MV-4-11 (cell line): ENCODE measurements at places on chromosomes 13 and 19.

DNA sequence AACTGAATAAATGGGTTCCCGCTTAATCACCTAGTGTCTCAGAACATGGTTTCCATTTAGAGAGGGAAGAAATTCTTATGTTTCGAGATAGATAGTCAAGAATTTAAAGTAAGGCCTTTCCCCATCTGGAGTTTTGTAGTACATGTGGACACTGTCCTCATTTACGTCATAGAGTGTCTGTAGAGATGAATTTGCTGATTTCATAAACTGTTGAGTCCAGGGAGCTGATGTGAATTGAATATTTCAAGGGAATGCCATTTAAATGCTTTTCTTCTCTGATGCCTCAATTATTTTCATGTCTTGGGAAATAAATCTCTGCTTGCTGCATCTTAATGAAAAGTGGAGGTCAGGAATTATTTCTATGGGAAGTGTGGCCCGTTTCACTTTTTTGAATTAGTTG lies 9.5 kb downstream of the CEBPG start:
- no peak for DNase-seq

- DNase-seq: peak; percentile 25
These were observed 19.7 kb downstream of the UBAC2 start for GRCh38 chr13:99220199-99220935.

DNA sequence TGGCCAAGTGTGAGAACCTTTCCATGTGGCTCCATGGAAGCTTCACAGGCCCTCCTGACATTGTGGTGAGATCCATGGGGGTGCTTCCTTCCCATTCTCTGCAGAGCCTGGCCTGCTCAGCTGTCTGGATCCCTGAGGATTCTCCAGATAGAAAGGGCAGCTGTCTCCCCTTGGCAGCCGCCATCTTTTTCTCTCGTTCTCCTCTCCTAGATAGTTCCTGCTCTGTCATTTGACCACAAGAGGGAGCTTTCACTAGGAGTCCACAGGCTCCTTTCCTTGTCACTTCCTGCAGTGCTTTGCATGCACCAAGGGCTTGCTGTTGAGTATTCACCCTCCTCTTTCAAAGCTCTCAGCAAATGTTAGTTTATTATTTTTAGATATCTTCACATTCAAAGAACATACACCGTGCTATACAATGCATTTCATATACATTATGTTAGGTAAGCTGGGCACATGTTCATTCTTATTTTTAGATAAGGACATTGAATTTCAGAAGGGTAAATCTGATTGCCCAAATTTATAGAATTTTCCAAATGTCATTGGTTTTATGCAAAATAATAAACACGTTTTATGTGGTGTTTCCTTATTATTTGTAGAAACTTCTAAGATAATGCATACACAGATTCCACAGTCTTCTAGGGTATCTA lies 133.2 kb downstream of the FRY start:
- peak; percentile 75 for DNase-seq

- DNase-seq: no peak
These were observed 5.6 kb downstream of the ADAMTSL5 start for GRCh38 chr19:1507192-1507660.

GRCh38 chr19:34733266-34733745 lies 737 bp upstream of the ZNF181 start:
- peak; percentile 93 for DNase-seq

DNA sequence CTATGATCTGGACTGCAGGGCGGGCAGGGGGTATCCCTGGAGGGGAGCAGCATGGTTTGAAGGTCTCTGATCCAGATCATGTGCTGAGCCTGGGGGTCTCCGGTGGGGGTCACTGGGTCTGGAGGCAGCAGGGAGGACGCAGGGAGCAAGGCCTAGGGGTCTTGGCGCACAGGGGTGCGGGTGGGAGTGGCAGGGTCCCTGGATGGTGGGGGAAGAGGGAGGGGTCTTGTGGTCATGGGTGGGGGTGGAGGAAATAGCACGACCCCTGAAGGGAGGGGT lies 1.9 kb downstream of the BTBD2 start:
- no peak for DNase-seq

DNA sequence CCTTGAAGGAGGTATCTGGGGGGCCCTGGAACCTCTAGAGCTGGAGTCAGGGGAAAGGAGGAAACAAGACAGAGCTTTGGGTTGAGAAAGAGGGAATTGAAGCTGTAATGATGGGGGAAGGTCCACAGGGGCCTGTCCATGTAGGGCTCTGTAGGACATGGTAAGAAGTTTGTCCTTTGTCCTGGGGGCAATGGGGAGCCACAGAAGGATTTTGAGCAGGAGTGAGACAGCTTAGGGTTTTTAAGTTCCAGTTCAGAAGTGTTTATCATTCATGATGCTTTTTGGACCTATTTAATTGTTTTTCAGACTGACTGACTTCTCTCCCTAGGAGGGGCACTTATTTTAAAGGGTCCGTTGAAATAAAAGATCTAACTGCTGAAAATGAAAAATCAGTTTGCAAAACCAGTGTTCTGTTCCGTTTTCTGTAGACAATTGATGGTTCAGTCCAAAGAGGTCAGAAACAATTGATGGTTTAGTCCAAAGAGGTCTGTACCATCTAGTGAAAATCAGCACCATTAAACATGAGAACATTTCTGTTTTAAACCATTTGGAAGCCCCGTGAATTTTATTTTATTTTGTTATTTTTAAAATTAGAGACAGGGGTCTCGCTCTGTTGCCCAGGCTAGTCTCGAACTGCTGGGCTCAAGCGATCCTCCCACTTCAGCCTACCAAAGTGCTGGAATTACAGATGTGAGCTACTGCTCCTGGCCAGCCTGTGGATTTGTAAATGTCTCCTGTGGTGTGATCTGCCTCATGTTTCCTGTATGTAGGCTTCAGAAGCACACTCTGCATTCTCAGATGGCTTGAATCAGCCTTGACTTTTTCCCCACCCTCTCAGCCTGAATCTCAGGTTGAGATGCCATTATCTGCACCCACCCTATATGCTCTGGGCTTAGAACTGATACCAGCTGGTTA lies 8.4 kb downstream of the PLD3 start:
- DNase-seq: no peak

- no peak for DNase-seq
These were observed 1.2 kb downstream of the PTPRS start for GRCh38 chr19:5339198-5339949.

- DNase-seq: no peak
These were observed 128.8 kb downstream of the STK24 start for GRCh38 chr13:98447881-98448641.

GRCh38 chr13:33032037-33032625 lies 15.9 kb downstream of the KL start:
- peak; percentile 1 for DNase-seq

GRCh38 chr19:756236-756635 lies 5.3 kb downstream of the MISP start:
- peak; percentile 79 for DNase-seq

DNA sequence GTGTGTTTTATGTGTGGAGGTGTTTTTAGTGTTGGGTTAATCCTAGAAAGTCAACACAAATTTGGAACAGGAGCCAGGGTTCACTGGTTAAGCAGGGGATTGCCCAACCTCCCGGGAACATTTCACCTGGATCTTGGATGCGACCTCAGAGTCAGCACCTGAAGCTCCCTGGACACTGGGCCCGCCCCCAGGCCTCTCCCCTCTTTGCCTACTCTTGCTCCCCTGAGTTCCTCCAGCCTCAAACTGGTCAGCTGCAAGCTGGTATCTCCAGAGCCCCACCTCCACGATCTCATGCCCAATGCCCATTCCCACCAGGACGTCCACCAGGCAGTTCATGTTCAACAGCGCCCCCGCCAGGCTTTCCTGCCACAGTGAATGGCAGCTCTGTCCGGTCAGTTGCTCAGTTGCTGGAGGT lies 9.7 kb downstream of the HSD17B14 start:
- no peak for DNase-seq

- peak; percentile 86 for DNase-seq
These were observed 1.5 kb upstream of the ELOF1 start for GRCh38 chr19:11560404-11561051.

- no peak for DNase-seq
These were observed 149.9 kb downstream of the MYO16 start for GRCh38 chr13:108779308-108779707.

DNA sequence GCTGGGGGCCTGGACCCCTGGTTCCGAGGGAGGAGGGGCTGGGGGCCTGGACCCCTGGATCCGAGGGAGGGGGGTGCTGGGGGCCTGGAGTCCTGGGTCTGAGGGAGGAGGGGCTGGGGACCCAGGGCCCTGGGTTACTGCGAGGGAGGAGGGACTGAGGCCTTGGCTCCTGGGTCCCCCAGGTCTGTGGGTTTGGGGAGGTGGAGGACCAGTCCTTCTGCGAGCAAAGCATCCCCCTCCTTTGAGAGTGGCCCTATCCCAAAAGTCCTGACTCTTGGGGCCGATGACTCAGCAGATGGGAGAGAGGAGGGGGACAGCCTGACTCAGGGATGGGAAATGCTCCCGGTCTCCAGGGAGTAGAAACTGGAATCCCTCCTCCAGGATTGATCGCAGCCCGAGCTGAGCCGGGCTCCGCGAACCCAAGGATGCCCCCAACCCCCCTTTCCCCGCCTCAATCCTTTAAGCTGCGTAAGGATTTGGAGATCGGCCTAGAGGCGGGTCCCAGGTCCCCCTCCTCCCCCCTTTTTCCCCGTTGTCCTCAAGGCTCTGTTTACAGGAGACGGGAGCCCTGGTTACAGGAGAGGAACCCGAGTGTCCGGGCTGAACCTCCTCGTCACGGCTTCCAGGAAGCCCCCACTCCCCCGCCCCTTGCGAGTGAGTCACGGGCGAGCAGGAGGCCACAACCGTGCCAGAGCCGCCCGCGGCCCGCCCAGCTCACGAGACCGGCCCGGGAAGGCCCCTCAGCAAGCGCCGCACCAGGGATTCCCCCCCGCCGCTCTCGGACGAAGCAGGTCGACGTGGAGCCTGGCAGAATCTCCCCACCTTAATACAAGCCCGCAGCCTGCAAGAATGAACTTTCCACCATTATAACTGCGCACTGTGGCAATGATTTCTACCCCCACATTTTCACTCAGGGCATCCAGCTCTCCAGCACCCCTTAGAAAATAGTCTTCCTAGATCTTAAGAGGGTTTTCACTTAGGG lies 3.0 kb upstream of the ZFP36 start:
- peak; percentile 98 for DNase-seq

GRCh38 chr19:38907227-38907626 lies 4.8 kb downstream of the CCER2 start:
- no peak for DNase-seq

DNA sequence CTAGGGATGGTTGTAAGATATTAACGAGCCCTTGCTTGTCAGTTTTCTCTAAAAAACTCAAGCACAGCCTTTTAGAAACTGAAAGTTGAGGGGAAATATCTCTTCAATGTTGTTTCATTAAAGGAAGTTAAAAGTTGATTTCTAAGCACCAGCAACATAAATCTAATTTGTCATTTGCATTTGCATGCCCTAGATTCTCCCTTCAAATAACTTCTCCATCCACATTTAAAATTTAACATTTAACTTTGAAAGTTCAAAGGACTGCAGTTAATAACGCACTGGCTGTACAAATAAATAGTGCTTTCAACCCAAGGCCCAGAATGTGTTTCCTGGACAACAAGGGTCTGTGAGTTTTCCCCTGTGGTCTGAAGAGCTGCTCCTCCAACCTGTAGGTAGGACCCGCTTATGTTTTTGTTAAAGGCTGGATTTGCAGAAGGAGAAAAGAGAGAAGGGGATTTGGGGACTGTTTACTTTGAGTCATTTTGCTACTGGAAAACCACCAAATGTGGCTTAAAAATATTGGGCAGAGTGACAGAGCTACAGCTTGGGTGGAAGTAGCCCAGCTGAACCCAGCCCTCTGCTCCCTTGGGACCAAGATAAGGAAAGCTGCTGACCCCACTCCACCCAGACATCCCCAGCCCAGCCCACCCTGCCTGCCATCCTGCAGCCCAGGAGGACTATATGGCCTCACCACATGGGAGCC lies 39.8 kb downstream of the TNFRSF19 start:
- peak; percentile 25 for DNase-seq

DNA sequence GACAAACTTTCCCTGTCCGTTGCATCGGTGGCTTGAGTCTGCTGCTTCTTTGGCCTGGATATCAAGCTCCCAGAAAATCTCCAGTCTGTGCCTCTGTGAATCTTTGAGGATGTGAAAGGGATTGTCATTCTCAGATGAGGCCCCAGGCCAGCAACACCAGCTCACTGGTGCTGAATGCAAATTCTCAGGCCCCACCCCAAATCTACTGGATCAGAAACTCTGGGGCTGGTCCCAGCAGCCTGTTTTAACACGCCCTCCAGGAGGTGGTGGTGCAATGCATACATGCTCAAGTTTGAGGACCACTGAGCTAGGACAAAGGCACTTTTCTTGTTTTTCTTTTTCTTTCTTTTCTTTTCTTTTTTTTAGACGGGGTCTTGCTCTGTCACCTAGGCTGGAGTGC lies 23.6 kb downstream of the TNFSF11 start:
- DNase-seq: no peak

GRCh38 chr13:41710771-41711170 lies 250.1 kb downstream of the VWA8 start:
- DNase-seq: no peak

GRCh38 chr13:24512908-24513213 lies 283 bp upstream of the PARP4 start:
- DNase-seq: no peak

- DNase-seq: no peak
These were observed 8.3 kb upstream of the NAA16 start for GRCh38 chr13:41302743-41303142.

DNA sequence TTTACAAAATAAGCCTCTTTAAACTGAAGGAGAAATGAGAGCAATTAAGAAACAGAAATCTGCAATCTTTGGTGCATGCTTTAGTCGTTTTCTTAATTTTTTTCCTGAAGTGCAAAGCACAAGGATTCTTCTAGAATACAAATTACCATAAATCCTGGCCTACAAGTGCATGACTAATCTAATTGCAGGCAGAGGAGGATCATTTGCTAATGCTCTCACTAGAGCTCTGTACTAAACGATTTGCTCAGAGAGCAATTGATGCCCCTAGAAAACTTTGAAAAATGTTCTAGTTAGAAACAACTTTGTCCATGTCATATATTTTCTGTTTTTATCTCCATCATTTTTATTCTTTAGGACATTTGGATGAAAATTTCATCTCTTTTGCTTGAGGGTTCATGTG lies 193.2 kb downstream of the POU4F1 start:
- no peak for DNase-seq

- DNase-seq: no peak
These were observed 175.0 kb downstream of the RFC3 start for GRCh38 chr13:33992881-33993336.

DNA sequence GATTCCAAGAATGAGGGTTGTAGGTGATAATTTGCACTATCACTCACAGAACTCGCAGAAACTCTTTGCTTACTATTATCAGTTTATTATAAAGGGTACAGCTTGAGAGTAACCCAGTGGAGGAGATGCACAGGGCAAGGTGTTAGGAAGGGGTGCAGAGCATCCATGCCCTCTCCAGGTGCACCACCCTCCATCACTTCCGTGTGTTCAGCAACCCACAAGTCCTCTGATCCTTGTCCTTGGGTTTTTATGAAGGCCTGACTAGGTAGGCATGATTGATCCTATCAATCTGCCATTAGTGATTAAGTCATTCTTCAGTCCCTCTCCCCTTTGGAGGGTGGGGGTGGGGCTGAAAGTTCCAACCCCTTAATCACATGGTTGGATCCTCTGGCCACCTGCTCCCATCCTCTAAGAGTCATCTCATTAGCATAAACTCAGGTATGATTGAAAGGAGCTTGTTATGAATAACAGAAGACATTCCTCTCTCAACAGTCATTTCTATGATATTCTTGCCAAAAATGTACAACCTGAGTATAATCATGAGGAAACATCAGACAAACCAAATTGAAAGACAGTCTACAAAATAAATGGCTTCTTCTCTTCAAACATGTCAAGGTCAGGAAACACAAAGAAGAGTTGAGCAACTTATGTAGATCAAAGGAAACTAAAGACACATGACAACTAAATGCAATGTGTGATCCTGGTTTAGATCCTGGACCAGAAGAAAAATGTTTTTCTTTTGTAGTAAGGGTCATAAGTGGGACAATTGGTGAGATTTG lies 225.4 kb downstream of the PCCA start:
- no peak for DNase-seq
